Heart left ventricle (tissue), 16 donors: ENCODE measurements at places on chromosomes 4 and X.
A peak's percentile ranks its signal among the peaks of the same experiment; 100 is the strongest.

DNA sequence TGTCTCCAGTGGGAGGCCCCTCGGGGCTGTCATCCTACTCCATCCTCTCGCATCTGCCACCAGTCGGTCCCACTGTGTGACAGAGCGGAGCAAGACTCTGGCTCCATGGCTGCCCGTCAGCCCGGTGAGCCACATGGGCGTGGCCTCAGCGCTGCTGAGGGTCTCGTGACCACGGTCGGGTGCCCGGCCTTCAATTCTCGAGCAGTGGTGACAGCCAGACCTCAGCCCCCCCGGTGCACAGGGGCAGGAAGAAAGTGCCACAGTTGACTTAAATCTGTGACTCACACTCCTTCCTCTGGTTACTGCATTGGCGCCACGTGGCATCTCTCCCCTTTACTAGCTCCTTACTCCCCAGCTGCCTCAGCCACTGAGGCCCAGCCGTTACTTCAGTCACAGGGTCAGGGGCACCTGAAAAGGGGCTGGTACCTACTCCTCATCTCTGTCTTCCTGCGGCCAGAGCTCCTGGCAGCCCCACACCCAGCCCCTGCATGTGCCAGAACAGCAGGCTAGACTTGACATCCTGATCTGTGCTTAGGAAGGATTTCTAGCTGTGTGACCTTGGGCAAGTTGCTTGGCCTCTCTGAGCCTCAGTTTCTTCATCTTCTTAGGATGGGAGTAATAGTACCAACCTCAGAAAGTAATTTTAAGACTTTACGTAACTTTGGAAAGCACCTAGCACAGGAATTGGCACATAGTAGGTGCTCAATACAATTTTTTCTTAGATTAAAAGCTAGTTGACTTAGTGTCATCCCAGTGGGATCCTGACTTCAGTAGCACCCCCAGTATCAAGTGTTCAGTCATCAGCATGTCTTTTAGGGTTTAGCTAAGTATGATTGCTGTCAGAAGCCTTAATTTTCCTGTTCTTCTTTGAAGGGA, 66.1 kb downstream of the TNIP2 start:
- H3K4me1 ChIP-seq, result no peaks in the 10 kb centered on the region
- no peaks in the 10 kb centered on the region for H3K27me3 ChIP-seq
- no peak for DNase-seq
- no peak overlapping the region for H3K4me3 ChIP-seq

DNA sequence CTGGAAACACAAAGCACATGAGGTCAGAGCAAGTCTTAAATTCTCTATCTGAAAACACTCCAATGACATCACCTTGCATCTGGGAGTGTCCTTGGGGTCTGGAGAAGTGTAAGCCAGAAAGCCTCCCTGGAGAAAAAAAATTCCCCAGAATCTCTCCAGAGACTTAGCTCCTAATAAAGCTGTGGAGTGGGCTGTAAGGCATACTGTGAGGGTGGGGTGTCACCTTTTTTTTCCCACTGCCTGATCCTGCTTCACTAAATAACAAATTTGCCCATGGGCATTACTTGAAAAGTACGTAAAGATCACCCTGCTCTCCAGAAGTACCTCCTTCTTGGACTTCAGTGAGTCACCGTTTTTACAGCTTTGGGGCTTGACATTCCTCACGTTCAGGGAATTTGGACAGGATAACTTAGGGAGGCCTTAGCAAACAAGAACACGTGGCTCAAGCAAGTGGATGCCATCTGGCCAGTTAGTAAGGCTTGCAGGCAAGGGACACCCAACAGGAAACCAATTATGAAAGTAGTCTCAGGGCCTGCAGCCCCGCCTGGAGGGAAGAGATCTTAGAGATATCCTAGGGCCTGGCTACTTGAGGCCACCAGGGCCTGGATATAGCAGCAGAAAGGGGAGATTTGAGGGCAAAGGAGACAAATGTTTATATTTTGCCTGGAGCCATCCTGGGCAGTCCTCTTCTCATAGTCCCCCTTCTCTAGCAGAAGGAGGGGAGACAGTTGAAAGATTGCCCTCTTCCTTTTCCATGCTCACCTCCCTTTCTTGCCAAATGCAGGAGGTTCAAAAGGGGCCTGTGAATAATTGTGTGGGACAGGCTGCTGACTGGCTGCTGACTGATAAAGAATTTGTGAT, 60.1 kb upstream of the PLAC1 start:
- H3K4me1 ChIP-seq, result no peaks in the 10 kb centered on the region
- peak overlapping the region; percentile 26 for H3K27ac ChIP-seq
- H3K27me3 ChIP-seq, result no peaks in the 10 kb centered on the region
- DNase-seq, result peak; percentile 17

DNA sequence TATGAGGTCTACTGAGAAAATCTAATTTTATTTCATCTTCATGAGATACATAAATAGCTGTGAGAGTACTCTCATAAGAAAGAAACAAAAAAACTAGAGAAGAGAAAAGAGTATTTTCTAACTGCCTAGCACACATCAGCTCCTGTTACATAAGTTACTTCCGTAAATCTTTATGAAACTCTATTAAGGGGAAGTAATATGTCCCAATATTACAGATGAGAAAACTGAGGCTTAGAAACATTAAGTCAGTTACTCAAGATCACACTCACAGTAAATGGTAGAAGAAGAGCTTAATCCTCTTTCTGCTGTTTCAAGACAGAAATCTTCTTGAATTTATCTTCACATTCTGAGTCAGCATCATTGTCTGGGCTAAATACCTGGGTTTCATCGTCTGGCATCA, 164.1 kb downstream of the DTHD1 start:
- no peak overlapping the region for H3K27ac ChIP-seq
- no peaks in the 10 kb centered on the region for H3K4me1 ChIP-seq
- no peak for DNase-seq
- H3K4me3 ChIP-seq, result no peak overlapping the region
- H3K36me3 ChIP-seq, result no peaks in the 10 kb centered on the region
- no peaks in the 10 kb centered on the region for H3K27me3 ChIP-seq

- no peaks in the 10 kb centered on the region for H3K36me3 ChIP-seq
- DNase-seq, result no peak
- H3K27ac ChIP-seq, result no peak overlapping the region
These were observed 11.5 kb upstream of the NKX1-1 start for GRCh38 chr4:1417522-1418390.

- H3K4me3 ChIP-seq, result no peak overlapping the region
- H3K27me3 ChIP-seq, result peaks cover 4% of the 10 kb centered on the region
- H3K36me3 ChIP-seq, result no peaks in the 10 kb centered on the region
These were observed 60.4 kb upstream of the HPF1 start for GRCh38 chr4:169818063-169818679.

DNA sequence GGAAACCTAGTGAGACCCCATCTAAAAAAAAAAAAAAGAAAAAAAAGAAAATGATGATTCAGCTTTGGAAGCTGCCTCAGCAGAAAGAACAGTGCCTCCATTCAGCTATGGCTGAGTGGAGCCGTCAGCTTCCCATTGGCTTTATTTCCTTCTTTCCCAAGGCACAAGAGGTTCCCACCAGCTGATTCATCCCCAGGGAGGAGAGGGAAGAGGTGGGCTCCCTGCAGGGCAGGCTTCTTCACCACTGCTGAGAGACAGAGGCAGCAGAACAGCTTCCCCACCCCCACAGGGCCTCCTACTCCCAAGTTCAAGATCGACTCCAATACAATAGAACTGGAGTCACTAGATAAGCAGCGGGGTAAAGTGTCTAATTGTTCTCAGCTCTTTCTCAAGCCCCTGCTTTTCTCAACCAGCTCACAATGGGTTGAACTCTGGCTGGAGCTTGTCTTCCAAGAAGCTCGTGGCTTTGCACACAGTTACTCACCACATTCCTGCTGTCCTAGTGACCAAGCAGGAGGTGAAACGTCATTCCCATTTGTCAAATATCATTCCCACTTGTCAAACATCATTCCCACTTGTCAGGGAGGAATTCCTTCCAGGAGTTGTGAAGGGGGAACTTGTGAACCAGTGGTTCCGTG, 47.8 kb downstream of the FHDC1 start:
- H3K27me3 ChIP-seq, result no peaks in the 10 kb centered on the region
- H3K4me1 ChIP-seq, result no peaks in the 10 kb centered on the region
- no peak overlapping the region for H3K4me3 ChIP-seq

GRCh38 chrX:79466636-79467035, 99.5 kb upstream of the ITM2A start:
- H3K27ac ChIP-seq, result no peak overlapping the region
- no peaks in the 10 kb centered on the region for H3K36me3 ChIP-seq
- no peak overlapping the region for H3K4me3 ChIP-seq
- H3K4me1 ChIP-seq, result no peaks in the 10 kb centered on the region

DNA sequence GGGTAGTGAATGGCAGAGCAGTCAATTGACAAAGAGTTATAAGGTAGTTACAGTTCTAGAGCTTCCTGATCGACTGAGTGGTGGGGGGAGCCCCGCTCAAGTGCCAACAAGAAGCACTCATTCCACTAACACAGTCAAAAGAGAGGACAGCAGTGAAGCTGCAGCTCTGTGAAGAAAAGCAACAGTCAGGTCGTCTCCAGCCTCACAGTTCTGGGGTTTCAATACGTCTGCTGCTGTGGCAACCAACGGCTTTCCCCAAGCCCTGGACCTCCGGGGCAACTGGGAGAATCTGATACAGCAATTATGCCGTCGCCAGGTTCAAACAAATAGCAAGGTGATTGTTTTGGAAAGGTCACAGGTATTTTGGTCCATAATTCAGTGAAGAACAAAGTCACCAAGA, 30.8 kb downstream of the GPM6B start:
- H3K4me3 ChIP-seq, result no peak overlapping the region
- H3K36me3 ChIP-seq, result no peaks in the 10 kb centered on the region
- H3K4me1 ChIP-seq, result no peaks in the 10 kb centered on the region
- no peaks in the 10 kb centered on the region for H3K27me3 ChIP-seq

GRCh38 chr4:123350191-123350544, 46.4 kb upstream of the SPRY1 start:
- H3K4me3 ChIP-seq, result no peak overlapping the region
- H3K27me3 ChIP-seq, result no peaks in the 10 kb centered on the region
- DNase-seq, result no peak
- no peaks in the 10 kb centered on the region for H3K36me3 ChIP-seq
- H3K27ac ChIP-seq, result no peak overlapping the region

DNA sequence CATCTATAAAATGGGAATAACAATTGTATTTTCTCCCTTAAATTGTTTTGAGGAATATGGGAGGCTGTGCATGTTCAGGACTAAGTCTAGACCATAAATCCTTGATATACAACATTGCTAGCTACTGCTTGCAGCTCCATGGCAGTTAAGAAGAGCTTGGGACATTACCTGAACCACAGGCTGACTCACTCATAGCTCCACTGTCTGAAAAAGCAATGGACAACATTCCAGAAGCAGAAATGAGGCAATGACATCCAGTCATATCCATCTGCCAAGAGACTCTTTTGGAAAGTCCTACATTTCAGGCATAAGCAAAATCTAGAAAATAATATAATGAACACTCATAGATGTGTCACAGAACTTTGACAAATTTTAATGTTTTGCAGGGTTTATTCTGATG, 167.3 kb upstream of the LEF1 start:
- H3K4me3 ChIP-seq, result no peak overlapping the region
- H3K27ac ChIP-seq, result no peak overlapping the region
- no peaks in the 10 kb centered on the region for H3K27me3 ChIP-seq
- H3K36me3 ChIP-seq, result no peaks in the 10 kb centered on the region
- no peaks in the 10 kb centered on the region for H3K4me1 ChIP-seq

- DNase-seq, result no peak
- no peaks in the 10 kb centered on the region for H3K4me1 ChIP-seq
- H3K27ac ChIP-seq, result no peak overlapping the region
- no peaks in the 10 kb centered on the region for H3K27me3 ChIP-seq
- H3K36me3 ChIP-seq, result no peaks in the 10 kb centered on the region
These were observed 140.9 kb downstream of the MAPK10 start for GRCh38 chr4:86218746-86219473.

GRCh38 chrX:9940421-9940820, 26.7 kb upstream of the CLDN34 start:
- H3K36me3 ChIP-seq, result no peaks in the 10 kb centered on the region
- H3K4me3 ChIP-seq, result no peak overlapping the region
- no peaks in the 10 kb centered on the region for H3K4me1 ChIP-seq
